ENCODE measurements at places on chromosomes 1 and 21.

GRCh38 chr1:230827081-230827681, 41.1 kb downstream of the C1orf198 start:
- DNase-seq = no peak

- DNase-seq = no peak
Observed at GRCh38 chr1:19892628-19893168, 10.5 kb downstream of the OTUD3 start.

GRCh38 chr1:42734201-42735035, 5.6 kb downstream of the CLDN19 start:
- no peak for DNase-seq

GRCh38 chr1:28056129-28056925, 32.1 kb downstream of the EYA3 start:
- no peak for DNase-seq

- no peak for DNase-seq
Observed at GRCh38 chr1:66267201-66267940, 266.6 kb upstream of the SGIP1 start.

- DNase-seq = peak; percentile 32
Observed at GRCh38 chr1:220843481-220844011, 35.7 kb upstream of the HLX start.

GRCh38 chr1:21933397-21934248, 3.5 kb downstream of the HSPG2 start:
- peak; percentile 77 for DNase-seq

- DNase-seq = no peak
Observed at GRCh38 chr1:29171089-29171488, 10.6 kb downstream of the SRSF4 start.

DNA sequence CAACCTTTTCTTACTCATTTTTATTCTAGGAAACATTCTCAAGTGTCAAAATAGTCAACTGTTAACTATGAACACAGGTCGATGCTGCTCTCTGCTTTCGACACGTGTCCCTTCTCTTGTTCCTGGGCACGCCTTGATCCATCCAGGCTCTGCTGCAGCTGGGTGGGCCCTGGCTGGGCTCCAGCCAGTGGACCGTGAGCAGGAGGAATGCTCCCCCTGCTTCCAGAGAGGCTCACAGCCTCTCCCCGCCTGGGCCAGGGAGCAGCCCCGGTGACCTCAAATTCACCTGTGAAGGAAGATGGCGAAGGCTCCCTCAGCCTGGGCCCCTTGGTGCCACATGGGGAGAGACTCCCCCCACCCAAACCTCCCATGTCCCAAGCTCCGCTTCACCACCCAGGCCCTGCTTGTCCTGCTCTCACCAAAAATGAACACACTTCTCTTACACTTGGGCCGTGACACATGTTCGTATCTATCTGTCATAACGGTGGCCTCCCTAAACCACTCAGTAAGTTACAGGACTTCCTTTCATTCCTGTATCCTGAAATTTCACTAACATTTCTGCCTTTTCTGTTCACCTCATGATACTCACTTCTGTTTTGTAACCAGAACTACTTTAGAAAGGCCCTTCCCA, 24.6 kb upstream of the ADARB1 start:
- DNase-seq = no peak

GRCh38 chr1:64623750-64624191, 121.1 kb upstream of the RAVER2 start:
- DNase-seq = no peak

- DNase-seq = no peak
Observed at GRCh38 chr1:228765168-228765946, 30.1 kb downstream of the RHOU start.

DNA sequence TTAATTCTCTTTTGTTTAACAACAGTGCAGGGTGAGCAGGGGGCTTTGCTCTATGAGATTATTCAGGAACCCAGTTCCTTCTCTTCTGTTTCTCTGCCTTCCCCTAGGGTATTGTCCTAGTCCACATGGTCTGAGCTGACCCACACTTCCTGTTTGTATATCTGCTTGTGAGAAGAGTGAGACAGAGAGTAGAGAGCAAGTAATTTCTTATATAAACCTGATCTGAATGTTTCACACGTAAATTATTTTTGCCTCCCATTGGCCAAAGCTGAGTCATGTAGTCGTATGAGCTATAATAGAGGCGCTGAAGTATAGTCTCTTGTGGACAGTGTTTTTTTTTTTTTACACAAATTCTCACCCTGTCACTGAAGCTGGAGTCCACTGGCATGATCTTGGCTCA, 134.2 kb upstream of the SERTAD4 start:
- no peak for DNase-seq

Data from left ventricle myocardium inferior (tissue), 1 donor.